Liver (tissue), 10 donors: ENCODE measurements at places on chromosomes 13 and 19. TPM values are rescaled to one million over a fixed set of nuclear protein-coding genes. Genes with fewer than 3 reads are reported as not detected.

The KIR2DL4 gene
- total RNA-seq, result not detected

The HCST gene
- 3.1 TPM for total RNA-seq

The FLT1 gene
- total RNA-seq, result 11.4 TPM

The KCTD15 gene
- total RNA-seq, result 13.8 TPM

The NPAS1 gene
- not detected for total RNA-seq

The SLC5A5 gene
- 0.09 TPM for total RNA-seq

The CLPTM1 gene
- total RNA-seq, result 56.7 TPM

The PIBF1 gene
- total RNA-seq, result 18.3 TPM

The MRPL54 gene
- total RNA-seq, result 28.5 TPM

The ARRDC5 gene
- 0.05 TPM for total RNA-seq

The MAST1 gene
- total RNA-seq, result 0.19 TPM

The DMPK gene
- 6.4 TPM for total RNA-seq

The ZNF177 gene
- 0.51 TPM for total RNA-seq
